ENCODE measurements at places on chromosomes 2 and 18.

- DNase-seq = no peak
These were observed 121.3 kb downstream of the FMNL2 start for GRCh38 chr2:152456262-152456661.

- no peak for DNase-seq
These were observed 29.8 kb downstream of the ALPK2 start for GRCh38 chr18:58599106-58599505.

- no peak for DNase-seq
These were observed 34.0 kb upstream of the SLC40A1 start for GRCh38 chr2:189614585-189614984.

GRCh38 chr18:40347261-40347660 lies 1607.8 kb upstream of the PIK3C3 start:
- no peak for DNase-seq

DNA sequence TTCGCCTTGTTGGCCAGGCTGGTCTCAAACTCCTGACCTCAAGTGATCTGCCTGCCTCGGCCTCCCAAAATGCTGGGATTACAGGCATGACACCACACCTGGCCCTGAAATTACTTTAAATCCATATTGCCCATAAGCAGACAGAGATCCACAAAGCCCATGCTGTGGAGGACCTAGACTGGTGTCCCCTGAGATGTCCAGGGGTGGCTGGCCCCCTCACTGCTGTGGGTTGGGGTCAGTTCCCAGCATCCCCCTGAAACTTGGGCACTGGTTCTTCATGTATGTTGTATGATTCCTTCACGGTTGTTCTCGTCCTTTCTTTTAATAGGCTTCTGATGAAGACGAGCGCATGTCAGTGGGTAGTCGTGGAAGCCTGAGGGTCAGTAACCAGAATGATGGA lies 78.1 kb upstream of the RBM44 start:
- no peak for DNase-seq

DNA sequence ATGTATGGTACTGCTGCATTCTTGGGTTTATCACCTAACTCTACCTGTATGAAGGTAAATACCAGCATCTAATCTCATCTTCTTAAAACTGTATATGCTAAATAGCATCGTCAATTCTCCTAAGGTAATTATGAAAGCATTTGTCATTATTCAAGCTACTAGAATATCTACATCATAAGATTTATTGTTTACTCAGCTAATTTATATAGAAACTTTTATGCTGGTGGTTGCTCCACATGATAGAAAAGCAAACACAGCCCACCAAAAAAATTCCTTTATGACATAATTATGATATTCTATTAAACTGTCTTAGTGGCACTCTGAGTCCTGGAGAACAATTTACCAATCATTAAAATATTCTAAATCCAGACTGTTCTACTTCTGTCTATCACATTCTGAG lies 1226.1 kb upstream of the NRXN1 start:
- no peak for DNase-seq

- DNase-seq = no peak
These were observed 142.7 kb downstream of the SCG2 start for GRCh38 chr2:223459328-223459939.
